HepG2 (cell line): ENCODE measurements at places on chromosomes 7 and 10. TPM values are rescaled to one million over a fixed set of nuclear protein-coding genes. Genes with fewer than 3 reads are reported as not detected.

DNA sequence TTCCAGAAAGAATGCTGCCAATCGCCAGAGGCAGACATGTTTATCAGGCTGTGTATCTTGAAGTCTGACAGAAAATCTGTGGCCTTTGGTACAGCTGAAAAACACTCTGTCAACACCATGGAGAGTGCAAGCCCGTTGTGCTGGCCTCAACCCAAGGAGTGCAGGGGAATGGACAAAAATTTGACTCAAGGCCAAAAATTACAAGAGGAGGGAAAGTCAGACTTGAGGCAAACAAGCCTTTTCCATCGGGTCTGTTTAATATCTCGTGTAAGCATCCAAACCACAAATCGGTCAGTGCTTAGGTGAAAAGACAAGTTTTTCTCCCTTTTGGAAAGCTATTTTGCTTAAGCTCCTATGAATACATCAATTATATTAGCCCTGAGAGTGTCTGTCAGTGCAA lies 305.3 kb upstream of the NFE2L3 start:
- DNase-seq, result no peak

- DNase-seq, result no peak
These were observed 181.4 kb downstream of the GNAT3 start for GRCh38 chr7:80330434-80330833.

DNA sequence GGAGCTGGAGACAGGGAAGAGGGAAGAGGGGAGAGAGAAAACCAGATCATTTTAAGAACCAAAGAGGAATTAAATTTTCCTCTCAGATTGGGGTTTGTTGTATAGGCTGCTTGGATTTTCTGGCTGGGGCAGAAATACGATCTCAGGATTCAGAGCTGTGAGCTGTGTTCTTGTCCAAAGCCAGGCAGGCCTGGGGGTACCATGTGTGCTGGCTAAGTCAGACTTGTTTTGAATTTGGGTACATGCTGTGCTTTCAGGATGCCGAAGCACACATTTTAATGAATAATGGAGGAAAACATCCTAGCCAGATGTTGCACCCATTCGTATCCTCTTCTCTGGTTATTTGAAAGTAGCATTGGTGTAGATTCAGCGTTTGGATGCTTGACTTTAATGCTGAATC lies 170.3 kb upstream of the PODXL start:
- no peak for DNase-seq

The KLF14 gene
- not detected in 2 replicates for total RNA-seq

GRCh38 chr10:120423431-120424197 lies 33.4 kb upstream of the PLPP4 start:
- peak; percentile 29 for DNase-seq

DNA sequence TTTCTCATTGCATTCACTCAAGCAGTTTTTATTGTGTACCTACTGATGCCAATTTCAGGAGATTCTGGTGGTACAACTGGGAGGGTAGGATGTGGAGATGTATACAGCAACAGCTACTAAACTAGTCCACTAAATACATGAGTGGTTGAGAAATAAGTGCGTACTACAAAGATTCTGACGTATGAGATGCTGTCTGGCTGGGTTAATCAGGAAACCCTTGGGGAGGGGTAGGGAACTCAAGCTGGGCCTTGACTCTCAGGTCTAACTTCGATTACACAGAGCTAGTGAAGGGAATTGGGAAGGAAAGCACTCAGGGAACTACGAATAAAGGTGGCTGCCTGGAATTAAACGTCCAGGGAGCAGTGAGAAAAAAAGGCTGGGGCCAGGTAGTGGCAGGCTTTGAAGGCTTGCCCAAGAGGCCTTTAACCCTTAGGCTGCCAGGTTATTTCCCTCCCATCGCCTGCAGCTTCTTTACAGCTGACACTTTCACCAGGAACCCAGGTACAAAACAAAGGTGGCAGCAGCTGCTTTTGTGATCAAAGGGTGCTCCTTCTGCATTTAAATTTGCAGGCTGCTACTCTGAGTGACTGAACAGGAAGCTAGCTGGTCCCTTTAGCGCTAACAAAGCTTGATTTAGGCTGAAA lies 3.2 kb downstream of the MMS19 start:
- DNase-seq, result no peak

GRCh38 chr10:99329304-99329553 lies at the start of gene CNNM1:
CNNM1 (plus strand) TSS chr10:99329356; CDS start chr10:99329388, 32 bp downstream.
- DNase-seq, result no peak

GRCh38 chr10:80542053-80542452 lies 4.4 kb downstream of the SH2D4B start:
- DNase-seq, result peak; percentile 23

DNA sequence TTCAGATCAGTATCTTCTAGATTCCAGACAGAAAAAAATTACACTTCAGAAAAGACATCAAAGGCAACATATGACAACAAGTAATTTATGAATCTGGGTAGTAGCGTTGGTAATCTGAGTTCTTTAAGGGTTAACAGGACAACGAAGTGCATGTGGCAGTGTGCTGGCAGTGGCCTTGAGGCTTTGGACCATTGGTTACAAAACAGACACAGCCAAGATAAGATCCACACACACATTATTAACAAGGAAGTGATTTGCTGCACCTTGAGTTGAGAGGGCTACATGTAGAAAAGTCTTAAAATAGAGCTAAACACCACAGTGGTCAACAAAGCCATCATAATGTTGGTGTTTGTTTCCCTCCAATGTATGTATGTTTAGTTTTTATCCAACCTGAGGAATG lies 40.6 kb downstream of the AKR1D1 start:
- peak; percentile 78 for DNase-seq

The CYP2C19 gene
- not detected in 2 replicates for total RNA-seq

GRCh38 chr7:42686594-42687156 lies 225.2 kb downstream of the C7orf25 start:
- no peak for DNase-seq

DNA sequence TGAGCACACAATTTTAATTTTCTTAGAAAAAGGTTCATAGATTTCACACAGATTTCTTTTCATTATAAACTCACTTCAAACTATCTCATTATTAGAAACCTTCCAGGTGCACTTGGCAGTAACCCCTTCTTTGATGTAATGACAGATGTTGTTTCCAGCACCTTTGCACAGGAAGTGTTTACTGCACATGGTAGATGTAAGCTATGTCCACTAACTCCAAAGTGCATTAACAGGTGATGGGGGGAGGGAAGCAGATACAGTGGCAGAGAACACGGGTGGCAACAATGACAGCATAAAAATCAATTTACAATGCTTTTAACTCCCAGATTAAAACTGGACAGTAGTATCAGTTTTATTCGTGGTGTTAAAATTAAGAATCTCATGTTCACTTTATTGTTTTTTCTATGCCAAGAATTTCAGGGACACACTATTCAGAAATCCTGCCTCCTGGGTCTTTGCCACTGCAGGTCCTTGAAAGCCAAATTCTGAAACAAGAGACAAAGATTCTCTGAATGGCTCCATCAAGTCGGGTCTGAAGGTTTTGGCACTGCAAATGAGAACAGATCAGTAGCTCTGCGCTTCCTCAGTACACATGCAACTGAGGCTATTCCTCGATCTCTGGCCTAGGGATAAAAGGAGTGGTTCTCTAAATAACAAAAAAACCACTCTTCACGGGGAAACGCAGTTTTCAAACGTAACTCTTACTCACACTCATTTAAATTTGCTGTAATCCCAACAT lies 187.7 kb downstream of the JAZF1 start:
- no peak for DNase-seq

The ELFN1 gene
- 0.13 and 0.18 TPM in 2 replicates for total RNA-seq

DNA sequence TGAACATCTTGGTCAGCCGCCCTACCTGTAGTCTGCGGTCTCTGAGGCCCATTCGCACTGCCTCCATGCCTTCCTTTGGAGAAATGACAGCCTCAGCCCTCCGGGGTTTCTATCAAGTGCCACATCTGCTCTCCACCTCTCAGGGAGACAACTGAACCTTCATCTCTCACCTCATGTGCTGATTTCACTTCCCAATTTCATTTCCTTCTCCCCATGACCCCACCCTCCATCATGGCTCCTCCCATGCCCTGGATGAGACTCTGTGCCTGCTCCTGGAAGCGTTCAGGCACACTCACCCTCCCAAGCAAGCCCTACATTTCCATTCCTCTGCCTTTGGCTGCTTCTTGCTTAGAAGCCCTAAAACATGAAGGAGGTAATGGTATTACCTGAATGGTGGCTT lies 7.8 kb upstream of the SCD start:
- DNase-seq, result no peak

- DNase-seq, result no peak
These were observed 65.1 kb upstream of the HPS1 start for GRCh38 chr10:98511876-98512275.

The CYP3A7 gene
- 6.4 and 6.6 TPM in 2 replicates for total RNA-seq

DNA sequence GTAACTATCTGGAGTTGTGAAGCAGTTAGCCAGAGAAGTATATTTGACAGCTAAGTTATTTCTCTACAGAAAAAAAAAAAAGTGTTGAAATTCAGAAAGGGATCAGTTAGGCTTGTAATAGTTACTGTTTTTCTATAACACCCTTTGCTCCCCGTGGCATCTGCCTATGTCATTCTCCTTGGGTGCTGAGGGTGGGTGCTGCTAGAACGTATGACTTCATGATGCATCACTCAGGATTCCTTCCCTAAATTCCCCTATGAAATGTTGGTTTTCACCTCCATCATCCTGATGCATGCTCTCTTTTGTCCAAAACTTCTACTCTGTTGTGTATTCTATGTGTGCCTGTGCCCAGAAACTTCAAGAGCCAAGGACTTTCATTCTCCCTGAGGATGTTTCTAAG lies 536.4 kb downstream of the GRM8 start:
- DNase-seq, result no peak
